ENCODE measurements at places on chromosomes 5 and 9.

DNA sequence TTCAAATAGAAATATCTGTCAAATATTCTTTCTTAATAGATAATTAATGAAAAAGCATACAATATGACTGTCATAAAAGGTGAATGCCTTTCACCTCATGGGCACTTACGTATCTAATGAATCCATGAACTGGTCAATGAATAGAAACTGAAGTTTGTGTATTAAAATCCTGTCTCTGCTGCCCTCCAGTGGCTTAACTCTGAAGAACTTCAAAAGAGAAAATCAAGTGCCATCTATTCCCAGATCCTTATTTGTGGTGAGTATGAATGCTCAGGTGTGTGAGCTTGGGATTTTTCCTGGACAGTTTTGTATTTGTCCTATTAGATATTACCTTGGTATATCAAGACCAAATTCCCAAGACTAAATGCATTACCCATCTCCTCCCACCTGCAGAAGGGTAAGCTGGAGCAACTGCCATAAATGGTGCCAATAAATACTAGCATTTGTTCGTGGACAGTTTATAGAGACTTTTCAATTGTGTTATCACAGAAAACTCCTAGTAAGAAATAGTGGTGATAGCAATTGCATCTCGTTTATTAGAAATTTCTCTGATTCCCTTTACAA is 44.0 kb upstream of the SVEP1 start:
- DNase-seq = no peak

DNA sequence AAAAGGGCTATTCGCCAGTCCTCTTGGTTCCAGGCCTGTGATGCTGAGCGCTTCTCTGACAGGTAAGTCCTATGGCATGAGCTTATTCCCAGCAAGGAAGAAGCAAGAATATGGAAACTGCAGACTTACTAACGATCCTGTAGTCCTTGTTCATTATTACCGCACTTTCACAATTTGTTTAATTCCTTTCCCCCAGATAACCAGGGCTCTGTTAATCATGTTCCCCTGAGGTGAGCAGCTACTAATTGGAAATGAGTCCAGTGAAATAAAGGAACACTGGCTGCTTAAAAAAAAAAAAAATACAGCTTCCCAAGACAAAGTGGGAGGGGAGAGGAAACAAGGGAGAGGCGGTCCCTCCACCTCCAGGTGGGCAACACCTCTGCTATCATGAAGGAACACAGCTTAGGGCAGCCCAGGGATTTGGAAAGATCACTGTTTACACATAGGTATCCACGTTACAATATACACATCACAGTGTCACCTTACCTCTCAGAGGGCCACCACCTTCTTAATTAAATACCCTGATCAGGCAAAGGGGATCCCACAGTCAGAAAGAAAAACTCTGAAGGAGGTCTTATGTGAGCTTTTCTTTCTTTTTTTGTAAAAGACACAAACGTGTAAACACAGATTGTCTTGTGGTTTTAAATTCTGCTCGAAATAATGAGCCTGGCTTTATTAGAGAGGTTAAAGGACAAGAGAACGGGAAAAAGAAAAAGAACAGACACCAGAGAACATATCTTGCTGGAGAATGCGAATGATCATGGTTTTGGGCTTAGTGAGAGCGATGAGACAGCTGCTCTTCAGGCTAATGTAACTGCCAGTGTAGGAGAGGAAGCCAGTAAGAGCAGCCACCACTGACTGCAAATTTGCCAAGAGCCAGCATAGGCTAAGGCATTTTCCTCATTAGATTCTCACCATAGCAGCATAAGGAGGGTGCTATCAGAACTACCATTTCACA is 258.6 kb downstream of the CRB2 start:
- no peak for DNase-seq

DNA sequence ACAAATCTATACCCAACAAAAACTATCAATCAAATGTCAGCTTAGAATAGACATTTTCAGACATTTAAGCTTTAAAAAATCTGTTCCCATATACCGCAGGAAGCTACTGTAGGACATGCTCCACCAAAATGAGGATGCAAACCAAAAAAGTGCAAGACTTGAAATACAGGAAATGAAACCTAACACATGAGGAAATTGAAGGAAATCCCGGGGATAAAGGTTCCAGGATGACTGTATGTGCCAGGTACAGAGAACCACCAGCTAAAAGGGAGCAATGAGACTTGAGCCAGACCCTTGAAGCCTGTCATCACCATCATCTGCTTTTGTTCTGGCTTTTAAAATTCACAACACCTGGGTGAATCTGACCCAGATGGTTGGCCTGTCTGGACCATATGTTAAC is 21.4 kb downstream of the DIAPH1 start:
- no peak for DNase-seq

DNA sequence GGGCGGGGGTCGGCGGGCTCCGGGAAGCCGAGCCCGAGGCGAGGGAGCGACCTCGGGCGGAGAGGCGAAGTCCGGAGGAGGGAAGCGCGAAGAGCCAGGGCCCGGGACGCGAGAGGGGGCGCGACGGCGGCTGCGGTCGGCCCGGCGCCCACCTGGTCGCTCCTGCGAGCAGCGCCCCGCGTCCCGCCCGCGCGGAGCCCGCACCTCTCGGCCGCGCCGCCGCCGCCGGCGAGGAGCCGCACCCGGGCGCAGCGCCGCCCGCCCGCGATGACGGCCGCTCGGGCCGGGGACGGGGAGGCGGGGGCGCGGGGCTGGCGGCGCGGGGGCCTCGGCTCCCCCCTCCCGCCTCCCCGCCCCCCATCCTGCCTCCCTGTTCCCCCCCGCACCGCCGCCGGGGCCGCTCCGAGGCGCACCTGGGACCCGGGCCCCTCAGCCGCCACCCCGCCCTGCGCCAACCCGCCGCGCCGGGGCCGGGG is 2.6 kb downstream of the NR5A1 start:
- no peak for DNase-seq

- no peak for DNase-seq
Observed at GRCh38 chr5:14901462-14902051, 30.0 kb upstream of the ANKH start.

DNA sequence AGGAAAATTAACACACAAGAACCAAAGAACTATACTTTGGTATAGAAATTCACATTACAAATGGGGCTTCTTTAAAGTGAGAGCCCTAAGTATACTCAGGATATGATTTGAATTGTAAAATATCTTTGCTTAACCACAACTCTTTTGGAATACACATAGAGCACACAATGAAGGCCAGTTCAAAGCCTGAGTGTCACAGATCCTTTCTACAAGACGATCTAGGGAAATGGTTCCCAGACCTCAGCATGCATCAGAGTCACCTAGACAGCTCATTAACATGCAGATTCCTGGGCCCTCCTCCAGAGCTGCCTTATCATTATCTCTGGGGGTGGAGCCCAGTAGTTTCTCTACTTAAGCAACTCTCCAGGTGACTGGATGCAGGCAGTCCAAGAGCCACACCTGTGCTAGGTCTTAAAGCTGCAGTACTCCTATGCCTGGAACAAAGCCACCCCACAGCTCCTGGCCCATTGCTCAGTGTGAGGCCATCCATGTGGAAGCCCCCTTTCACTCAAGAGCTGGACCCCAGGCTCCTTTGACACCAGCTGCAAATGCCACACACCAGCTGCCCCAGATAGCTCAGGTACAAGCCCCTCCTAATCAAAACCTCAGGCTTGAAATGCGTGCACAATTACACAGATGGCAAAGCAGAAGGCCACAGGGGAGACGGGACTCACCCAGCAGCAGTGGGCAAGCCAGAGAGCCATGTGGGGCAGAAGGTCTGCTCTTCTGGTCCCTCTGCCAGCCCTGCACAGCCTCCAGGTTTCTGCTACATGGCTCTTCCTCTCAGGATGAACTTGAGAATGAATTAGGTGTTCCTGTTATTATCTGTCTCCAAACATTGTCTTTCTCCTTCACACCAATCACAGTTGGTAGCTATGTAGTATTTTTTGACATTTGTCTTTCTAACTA is 106.1 kb downstream of the SH3TC2 start:
- no peak for DNase-seq

DNA sequence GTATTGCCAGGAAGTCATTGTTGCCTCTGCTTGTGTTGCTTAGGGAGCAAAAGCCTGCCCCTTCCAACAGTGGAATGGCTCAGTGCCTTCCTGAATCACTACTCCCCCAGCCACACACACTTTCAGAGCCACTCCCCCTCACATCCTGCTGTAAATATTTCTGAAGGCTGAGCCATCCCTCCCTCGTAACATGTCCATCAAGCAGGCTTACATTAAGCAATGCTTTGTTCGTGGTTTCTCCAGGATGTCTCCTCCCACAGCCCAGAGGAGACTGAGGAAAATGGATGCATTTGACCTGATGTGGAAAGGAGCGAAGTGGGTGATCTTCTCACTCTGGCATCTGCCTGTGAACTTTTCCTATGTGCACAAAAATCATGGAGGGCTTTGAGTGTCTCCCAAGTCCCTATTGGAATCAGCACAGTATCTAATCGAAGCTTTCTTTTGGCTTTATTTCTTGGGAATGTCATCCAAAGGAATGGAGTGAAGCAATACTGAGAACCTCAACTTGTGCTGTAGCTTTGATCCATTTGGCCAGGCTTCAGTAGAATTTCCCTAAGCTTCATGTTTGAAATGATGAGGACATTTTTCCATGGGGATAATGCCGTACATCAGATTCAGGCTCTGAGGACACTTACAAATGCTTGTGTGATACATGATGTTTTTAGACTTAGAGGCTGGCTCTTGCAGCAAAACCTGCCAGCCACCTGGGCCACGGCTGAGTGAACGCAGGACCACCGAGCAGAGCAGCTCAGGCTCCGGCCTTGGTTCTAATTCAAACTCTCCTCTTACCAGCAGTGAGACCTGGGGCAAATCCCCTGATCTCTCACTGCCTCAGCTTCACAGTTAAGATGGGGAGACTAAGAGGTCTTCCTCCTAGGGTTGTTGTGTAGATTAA is 389.1 kb downstream of the ENC1 start:
- DNase-seq = no peak

GRCh38 chr5:155954701-155955445 is 372.1 kb upstream of the SGCD start:
- no peak for DNase-seq

- DNase-seq = no peak
Observed at GRCh38 chr5:111360173-111360572, 136.0 kb downstream of the CAMK4 start.

GRCh38 chr9:96270236-96270744 is 31.7 kb downstream of the HSD17B3 start:
- DNase-seq = no peak

- no peak for DNase-seq
Observed at GRCh38 chr5:129460672-129460935, 506 bp downstream of the ADAMTS19 start.

GRCh38 chr9:136119061-136119882 is 597 bp upstream of the TMEM250 start:
- DNase-seq = no peak

Data from hypothalamus (tissue), 51 donors.